Activated CD4-positive, alpha-beta T cell treated with anti-CD3 and anti-CD28 coated beads, Interleukin-2, amount 50 U/mL, for 48 hours (primary cell): ENCODE measurements at places on chromosomes 13 and 19.
A peak's percentile ranks its signal among the peaks of the same experiment; 100 is the strongest.

DNA sequence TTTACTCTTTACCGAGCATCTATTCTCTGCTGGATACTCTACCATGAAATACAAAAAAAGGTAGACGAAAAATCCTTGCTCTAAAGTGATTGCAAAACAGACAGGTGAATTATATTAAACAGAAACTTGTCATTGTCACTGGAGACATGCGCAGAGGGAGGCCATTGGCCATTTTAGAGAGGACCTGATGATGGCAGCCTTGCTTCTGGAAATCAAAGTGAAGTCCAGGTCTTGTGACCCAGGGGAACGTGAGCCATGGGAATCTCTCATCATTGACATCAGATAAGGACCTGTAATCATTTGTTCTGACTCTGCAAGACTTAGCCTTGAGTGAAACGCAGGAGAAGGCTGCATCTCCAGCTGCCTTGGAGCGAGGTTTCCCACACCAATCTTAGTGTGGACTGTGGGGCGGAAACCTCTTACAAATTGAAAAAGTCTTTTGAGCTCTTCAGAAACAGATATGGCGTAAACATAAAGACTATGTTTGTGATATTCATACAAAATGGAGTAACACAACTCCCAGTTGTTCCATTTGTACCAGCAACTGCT is 16.8 kb upstream of the SLC46A3 start:
- DNase-seq = no peak

DNA sequence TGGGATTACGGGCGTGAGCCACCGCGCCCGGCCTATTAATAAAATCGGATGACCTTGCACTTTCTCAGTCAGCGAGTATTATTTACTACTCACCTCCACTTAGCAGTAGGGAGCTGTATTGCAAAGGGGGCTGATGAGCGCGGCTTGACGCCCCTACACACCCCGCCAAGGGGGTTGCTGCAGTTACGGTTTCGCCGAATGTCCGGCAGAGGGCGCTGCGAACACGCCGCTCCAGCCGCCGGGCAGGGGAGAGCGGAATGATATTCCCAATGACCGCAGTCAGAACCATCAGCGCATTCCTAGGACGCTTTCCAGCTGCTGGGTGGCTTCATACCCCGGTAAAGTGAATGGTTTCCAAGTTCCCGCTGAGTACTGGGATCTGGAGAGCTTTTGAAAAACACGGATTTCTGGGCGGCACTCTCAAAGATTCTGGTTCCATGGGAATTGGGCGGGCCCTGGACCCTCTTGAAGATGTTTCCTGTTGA is 30.0 kb upstream of the TPT1 start:
- DNase-seq = peak; percentile 59

- no peak for DNase-seq
Observed at GRCh38 chr13:75752826-75753225, 116.7 kb downstream of the LMO7 start.

- DNase-seq = no peak
Observed at GRCh38 chr19:43939557-43940260, 4.6 kb upstream of the ZNF45 start.

GRCh38 chr13:49441846-49442245 is 2.0 kb downstream of the CAB39L start:
- no peak for DNase-seq

- DNase-seq = no peak
Observed at GRCh38 chr19:17538684-17539237, 16.7 kb upstream of the COLGALT1 start.

- no peak for DNase-seq
Observed at GRCh38 chr19:42069619-42070351, at the start of gene GRIK5. TSS of gene GRIK5 (minus strand) at chr19:42070206. CDS start at chr19:42065770, 4,436 bp downstream.

GRCh38 chr13:113855012-113855921 is 8.6 kb downstream of the GAS6 start:
- no peak for DNase-seq

DNA sequence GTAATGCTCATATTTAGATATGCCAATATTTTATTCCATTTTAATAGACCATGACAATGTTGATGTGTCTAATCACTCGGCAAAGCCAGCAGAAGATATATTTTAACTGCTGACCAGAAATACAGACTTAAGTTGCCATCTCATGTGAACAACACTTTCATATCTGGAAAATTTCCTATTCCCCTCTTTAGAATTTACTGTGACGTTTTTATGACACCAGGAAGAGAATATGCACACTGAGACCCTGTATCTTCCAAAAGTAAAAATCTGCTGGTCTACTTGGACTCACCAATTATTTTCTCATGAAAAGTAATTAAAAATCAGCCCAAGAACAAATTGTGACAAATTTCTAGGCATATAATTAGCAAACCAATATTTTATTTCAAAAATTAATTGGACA is 2.1 kb downstream of the PROSER1 start:
- DNase-seq = no peak
